ENCODE measurements at places on chromosomes 4 and X.

GRCh38 chr4:151563194-151563593 is 154.2 kb downstream of the FHIP1A start:
- no peak for DNase-seq

GRCh38 chr4:135672202-135672601 is 1470.6 kb upstream of the PABPC4L start:
- no peak for DNase-seq

- DNase-seq: no peak
These were observed 92.3 kb downstream of the DIAPH2 start for GRCh38 chrX:96776966-96777365.

DNA sequence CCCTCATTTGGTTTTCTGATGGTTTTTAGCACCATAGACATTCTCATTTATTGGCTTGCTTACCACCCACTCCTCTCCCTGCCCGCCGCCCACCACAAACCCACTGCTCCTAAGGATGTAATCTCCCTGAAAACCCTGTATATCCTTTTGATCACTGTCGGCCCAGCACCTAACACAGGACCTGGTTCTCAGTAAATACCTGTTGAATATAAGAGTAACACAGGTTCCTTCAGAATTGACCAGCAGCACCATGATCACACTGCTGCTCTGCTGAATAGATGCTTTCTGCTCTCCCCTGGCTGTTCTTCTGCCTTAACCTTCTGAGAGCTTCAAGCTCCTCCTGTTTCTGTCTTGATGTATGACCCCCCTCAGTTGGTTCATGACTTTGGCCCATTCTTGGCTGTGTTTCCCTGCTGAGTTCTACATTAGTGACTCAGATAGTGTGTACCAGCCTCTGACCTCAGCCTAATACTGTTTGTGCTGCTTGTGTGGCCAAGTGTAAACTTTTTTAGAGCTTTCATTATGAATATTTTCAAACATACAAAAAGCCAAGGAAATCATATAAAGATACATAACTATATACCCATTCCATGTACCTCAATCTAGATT is 265.3 kb downstream of the FRMPD4 start:
- no peak for DNase-seq

- no peak for DNase-seq
These were observed 35.3 kb downstream of the HPGDS start for GRCh38 chr4:94307231-94307871.

DNA sequence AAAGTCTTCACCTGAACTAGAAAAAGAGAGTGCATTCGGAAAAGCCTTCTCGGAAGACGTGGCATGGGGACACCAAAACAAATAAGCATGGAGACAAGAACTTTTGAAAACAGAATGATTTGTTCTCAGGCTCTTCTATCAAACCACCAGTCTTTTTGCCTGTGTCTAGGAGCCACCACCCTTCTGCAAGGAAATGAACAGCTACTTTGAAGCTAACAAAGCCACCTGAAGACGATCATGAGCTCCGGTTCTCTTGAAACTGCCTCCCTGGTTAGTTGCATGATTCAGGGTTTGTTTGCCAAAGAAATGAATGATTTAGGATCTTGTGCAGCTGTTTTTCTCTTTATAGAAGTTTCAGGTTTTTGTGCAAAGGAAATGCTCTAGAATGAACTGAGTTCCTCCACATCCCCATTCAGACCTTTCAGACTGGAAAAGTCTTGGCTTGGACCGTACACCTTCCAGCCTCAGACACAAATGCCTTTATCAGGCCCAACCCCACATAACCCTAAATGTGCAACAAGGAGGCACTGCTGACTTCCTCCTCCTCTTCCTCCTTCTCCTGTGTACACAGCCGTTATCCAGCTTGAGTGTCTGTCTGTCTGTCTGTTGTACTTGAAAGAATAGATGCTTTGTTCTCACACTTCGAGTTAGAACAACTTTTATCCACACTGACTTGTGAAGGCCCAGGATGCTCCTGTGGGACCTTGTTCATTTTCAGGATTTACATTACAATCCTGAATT is 334.8 kb upstream of the KLF3 start:
- no peak for DNase-seq

DNA sequence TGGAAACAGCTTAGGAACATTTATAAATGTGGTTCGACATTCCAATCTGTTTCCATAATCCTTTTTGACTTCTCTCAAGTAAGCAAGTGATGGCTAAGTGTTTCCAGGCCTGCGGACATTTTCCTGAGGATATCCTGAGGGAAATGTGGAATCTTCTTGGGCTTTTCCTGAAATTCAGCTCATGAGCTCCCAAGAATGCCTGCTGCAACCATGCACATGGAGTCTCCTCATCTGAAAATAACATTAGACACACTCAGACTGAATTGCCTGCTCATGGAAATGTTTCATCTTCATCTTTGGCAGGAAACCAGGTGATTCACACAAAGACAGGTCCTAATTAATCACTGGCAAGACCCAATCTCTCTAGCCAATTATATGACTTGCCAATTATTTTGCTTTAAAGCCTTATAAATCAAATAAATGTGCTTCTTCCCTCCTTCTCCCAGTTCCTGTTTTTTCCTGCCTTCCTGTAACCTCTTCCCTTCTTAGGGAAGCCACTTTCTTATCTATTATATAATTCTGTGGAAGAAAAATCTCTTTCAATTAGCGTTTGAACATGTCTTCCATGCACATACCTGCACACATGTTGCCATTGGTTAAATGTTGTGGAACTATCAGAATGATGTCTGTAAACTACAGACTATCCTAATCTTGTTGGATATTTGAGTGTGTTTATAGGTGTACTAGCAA is 104.6 kb upstream of the MXRA5 start:
- no peak for DNase-seq

- no peak for DNase-seq
These were observed 151.2 kb upstream of the KLF3 start for GRCh38 chr4:38512840-38513239.

- no peak for DNase-seq
These were observed 39.2 kb upstream of the ANTXR2 start for GRCh38 chr4:80112236-80112635.

DNA sequence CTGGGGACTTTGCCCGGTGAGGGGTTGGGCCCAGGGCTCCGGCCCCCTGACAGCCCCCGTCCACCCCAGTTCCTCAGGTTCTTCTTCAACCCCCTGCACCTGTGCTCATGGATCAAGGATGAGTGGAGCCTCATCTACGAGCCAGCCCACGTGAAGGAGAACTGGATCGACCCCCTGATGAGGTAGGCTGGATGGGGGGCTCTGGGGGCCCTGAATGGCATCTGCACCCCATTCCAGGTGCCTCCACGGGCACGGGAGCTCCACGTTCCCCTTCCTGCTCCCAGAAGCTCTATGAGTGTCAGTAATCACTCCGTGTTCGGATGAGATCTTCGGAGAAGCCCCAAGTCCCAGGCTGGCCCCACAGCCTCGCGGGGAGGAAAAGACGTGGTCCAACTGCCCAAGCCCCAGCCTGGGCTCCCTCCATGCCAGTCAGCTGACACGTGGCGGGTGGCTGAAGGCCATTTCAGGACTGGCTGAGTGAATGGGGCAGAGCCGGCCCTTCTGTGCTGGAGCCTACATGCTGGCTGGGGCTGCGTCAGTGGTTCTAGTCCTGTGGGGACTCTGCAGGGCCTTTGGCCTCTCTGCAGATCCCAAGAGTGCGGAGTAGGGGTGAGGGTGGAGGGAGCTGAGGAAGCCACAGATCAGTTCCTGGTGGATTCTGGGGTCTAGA is 24.4 kb downstream of the CFAP99 start:
- DNase-seq: no peak

DNA sequence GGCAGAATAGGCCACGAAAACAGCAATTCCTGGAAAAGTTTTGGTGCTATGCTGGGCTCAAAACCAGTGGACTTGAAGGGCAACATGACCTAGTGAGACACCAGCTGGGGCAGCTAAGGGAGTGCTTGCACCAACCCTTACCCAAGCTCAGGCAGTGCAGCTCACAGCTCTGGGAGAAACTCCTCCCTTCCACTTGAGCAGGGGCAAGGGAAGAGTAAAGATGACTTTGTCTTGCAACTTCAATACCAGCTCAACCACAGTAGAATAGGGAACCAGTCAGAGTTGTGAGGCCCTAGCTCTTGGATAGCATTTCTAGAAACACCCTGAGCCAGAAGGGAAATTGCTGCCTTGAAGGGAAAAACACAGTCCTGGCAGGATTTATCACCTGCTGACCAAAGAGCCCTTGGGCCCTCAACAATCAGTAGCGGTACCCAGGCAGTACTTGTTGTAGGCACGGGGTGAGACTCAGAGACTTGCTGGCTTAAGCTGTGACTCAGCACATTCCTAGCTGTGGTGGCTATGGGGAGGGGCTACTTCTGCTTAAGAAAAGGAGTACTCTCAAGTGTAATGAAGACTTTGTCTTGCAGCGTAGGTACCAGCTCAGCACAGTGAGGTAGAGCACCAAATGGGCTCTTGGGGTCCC is 19.7 kb upstream of the ABCG2 start:
- DNase-seq: peak; percentile 64

- no peak for DNase-seq
These were observed 481.0 kb downstream of the SH2D1A start for GRCh38 chrX:124827258-124827845.

DNA sequence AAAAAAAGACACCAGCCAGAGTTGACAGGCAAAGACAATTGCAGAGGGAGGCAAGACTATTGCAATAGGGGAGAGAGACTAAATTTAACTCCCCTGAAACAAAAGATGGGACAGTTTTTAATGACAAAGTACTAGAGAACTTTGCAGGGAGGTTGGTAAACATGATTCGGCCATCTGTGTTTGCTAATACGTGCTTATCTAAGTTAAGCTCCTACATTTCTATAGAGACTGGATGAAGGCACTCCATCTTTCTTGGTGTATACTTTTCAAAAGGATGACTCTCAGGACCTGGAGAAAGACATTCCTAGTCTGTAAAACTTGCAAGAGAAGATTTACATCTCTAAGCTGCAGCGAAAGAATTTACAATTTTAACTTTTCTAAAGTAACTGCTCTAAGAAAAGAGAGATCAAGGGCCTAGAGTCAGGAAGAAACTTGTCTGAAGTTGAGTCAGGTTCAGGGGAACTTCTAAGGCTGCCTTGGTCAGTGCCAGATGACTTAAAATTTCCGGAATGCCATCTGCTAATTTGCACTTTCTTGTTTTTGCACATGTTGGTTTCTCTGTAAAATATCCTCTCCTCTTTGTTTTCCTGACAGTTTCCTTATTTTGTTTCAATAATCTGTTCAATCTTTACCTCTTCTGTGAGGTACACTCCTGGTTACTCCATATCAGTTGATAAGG is 10.6 kb downstream of the ADAM29 start:
- DNase-seq: no peak

- peak; percentile 15 for DNase-seq
These were observed 497 bp downstream of the HPGD start for GRCh38 chr4:174521800-174522182.

GRCh38 chr4:125837493-125838201 is 522.9 kb downstream of the FAT4 start:
- no peak for DNase-seq

- DNase-seq: no peak
These were observed 17.7 kb upstream of the STX18 start for GRCh38 chr4:4559596-4559995.

DNA sequence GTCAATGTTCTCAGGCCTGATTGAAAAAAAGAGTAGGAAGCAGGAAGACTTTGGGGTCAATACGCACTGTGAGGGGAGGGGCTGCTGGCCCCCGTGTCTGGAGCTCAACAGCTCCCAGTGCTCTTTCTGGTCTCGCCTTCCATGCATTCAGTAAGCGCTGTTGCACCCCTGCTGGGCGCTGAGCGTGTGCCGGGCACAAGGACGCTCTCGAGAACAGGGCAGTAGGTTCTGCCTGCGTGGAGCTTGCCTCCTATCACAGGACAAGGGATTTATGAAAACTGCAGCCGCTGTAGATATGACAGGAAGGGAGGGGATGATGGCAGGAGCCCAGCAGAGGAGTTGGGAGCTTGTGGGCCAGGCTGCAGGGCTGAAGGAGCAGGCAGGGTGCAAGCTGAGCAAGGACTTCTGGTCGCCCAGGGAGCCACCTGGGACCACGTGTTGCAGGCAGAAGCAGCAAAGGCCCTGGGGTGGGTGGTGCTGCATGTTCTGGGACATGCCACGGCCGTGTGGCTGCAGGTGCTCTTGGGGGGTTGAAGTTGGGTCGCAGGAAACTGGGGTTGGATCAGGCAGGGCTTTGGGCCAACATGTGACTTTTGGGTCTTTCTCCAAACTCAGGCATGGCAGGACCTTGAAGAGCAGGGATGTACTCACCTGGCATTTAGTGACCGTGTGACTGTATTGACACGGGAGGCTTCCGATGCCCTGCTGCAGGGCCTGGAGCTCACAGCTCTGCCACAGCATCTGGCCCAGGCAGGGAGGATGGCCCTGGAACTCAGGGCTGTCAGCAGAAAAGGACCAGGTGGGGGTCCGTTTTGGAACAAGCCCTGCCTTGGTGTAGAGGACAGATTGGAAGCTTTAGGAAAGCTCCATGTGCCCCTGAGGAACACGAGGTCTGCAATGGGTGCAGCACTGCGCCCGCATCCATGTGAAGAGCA is 97.9 kb downstream of the CPZ start:
- peak; percentile 10 for DNase-seq

- no peak for DNase-seq
These were observed 64.2 kb upstream of the PJA1 start for GRCh38 chrX:69229436-69229835.

- no peak for DNase-seq
These were observed 91.6 kb downstream of the ANXA10 start for GRCh38 chr4:168183717-168184571.

DNA sequence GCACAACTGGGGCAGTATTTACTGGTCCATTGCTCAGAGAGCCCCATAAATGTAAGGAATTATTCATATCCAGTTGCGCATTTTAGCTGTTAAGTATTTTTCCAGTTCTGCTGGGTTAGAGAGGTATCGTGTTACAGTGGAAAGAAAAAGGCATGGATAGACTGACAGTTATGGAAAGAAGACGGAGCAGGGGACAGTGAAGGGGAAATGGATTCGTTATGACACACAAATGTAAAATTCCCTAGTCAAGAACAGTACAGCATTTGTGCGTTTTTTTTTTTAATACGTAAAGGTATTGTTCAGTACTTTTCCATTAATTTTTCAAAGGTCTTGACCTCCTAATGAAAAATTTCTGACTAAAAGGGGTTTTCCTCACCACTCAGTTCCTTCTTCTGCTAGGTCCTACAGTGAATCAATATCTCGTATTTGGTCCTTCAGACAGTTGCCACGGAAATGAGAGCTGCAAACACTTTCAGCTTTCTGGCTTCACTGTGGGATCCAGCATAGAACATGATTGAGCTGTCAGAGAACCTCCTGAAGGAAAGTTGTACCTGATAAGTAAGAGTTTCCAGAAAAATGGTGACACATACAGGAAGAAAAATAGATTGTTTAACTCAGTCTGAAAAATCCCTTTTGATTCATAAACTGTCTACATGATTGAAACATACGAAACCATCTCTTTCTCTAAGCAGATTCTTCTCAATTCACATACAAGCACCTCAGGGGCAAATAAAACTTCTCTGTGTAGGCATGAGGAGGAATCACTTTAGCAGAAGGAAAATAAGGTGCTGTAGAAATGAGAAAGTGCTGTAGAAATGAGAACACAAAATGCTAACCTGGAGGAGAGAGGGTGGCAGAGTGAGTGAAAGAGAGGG is 21.8 kb upstream of the BBS12 start:
- DNase-seq: no peak

GRCh38 chr4:138455097-138455496 is 212.9 kb upstream of the SLC7A11 start:
- DNase-seq: no peak

GRCh38 chr4:912548-913279 is 19.4 kb downstream of the GAK start:
- no peak for DNase-seq

GRCh38 chr4:12734586-12734985 is 749.6 kb downstream of the RAB28 start:
- no peak for DNase-seq

GRCh38 chr4:109599046-109599652 is 39.1 kb downstream of the MCUB start:
- no peak for DNase-seq

GRCh38 chrX:110852180-110852579 is 56.6 kb upstream of the CHRDL1 start:
- peak; percentile 8 for DNase-seq
